ENCODE measurements at places on chromosomes 2 and 18. TPM values are rescaled to one million over a fixed set of nuclear protein-coding genes. Genes with fewer than 3 reads are reported as not detected.

MALT1 gene
- 6.7 TPM for polyA plus RNA-seq

CCDC88A gene
- polyA plus RNA-seq = 10.2 TPM

GALNT13 gene
- polyA plus RNA-seq = 1.8 TPM

PRKAG3 gene
- not detected for polyA plus RNA-seq

TMEM169 gene
- 0.15 TPM for polyA plus RNA-seq

GALNT14 gene
- polyA plus RNA-seq = 9.1 TPM

TUBA4B gene
- not detected for polyA plus RNA-seq
